ENCODE measurements at places on chromosomes 6 and 20. TPM values are rescaled to one million over a fixed set of nuclear protein-coding genes. Genes with fewer than 3 reads are reported as not detected.
A peak's percentile ranks its signal among the peaks of the same experiment; 100 is the strongest.

Gene BHLHE23
- total RNA-seq: not detected

Gene PTK6
- 0.19 TPM for total RNA-seq

Gene PPP1R14C
- not detected for total RNA-seq

DNA sequence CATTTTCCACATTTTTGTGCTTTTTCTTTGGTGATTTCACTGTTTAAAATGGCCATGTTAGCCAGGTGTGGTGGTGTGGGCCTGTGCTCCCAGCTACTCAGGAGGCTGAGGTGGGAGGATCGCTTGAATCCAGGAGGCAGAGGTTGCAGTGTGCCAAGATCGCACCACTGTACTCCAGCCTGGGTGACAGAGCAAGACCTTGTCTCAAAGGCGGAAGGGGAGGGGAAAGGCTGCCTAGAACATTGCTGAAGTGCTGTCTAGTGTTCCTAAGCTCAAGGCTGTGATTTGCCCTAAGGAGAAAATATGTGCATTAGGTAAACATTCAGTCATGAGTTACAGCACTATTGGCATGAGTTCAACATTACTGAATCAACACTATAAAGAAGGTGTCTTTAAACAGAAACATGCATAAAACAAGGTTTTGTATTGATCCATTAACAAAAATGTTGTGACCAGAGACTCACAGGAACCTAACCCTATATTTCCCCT, 14.0 kb downstream of the ZC2HC1B start:
- no peak for DNase-seq

Gene LY6G6D
- total RNA-seq: not detected

- DNase-seq: no peak
These were observed 40.0 kb upstream of the SCP2D1 start for GRCh38 chr20:18773566-18773965.

DNA sequence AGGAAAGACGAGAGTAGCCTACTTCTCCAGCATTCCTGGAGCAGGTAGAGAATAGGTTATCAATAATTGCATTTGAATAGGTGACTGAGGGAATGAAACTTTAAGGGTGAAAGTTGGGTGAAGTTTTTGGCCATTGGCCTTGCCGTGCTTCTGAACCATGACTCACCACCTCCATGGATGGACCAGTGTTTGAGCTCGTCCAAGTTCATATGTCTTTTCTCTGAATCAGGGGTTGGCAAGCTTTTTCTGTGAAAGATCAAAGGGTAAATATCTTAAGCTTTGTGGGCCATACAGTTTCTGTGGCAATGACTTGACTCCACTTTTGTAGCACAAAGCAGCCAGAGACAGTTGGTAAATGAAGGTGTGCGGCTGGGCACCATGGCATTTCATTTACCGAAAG, 31.8 kb downstream of the SNRNP48 start:
- no peak for DNase-seq

DNA sequence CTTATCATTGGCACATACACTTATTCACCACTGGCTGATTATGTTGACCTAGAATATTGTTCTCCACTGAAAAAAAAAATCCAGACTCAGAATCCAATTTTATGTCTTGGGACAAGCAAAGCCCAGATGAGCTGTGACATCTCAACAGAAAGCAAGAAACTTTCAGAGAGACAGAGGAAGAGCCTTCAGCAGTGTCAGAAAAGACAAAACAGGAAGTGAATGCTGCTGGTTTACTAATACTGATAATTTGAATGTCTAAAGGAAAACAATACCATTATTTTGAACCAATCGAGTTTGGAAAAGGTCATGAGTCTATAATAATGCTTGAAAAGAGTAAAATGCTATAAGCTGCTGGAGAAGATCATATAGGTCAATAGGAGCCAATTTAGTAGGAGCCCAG, 179.8 kb upstream of the RIMS1 start:
- DNase-seq: no peak

GRCh38 chr20:4084721-4085120, 69.4 kb upstream of the RNF24 start:
- no peak for DNase-seq

Gene PKHD1
- total RNA-seq: not detected

DNA sequence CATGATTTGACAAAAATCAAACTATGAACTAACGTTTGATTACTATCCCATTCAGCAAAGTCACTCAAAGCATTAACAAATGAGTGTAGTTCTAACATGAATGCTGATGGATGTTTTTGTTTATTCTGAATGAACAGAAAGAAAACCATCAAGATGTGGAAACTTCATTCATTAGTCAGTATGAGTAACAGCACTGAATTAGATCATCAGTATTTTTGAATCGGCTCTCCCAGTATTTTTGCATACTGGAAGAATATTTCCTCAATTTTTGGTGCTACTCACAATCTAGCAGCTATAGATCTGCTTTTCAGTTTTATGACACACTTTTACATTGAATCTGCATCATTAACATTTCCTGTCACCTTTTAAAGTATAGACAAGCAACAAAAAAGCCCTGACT, 63.8 kb upstream of the CD83 start:
- no peak for DNase-seq

Gene CD24
- not detected for total RNA-seq

Gene PDYN
- total RNA-seq: not detected

Gene STAU1
- 86.4 TPM for total RNA-seq

DNA sequence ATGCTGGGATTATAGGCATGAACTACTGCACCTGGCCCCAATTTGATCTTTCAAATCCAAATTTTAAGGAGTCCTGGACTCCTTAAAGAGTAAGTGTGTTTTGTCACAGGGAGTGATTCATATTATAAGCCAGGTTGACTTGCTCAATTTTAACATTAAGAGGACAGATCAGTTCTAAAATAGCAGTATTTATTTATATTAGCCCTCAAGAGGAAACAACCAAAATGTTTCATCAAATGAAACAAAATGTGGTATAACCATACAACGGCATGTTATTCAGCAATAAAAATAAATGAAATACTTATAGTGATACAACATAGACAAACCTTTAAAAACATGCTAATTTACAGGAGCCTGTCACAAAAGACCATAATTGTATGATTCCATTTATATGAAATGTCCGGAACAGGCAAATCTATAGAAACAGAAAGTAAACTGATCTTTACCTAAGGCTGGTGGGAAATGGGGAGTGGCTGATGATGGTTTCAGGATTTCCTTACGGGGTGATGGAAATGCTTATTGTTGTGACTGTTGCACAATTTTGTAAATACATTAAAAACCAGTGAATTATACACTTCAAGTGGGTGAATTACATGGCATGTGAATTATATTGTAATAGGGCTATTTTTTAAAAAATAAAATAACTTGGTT, 637.4 kb downstream of the MMUT start:
- no peak for DNase-seq

Gene HLA-DRB5
- 15.9 TPM for total RNA-seq

Gene SLC22A7
- not detected for total RNA-seq

GRCh38 chr20:32510601-32511357, 74.4 kb downstream of the NOL4L start:
- peak; percentile 41 for DNase-seq

Gene CCND3
- 382 TPM for total RNA-seq

DNA sequence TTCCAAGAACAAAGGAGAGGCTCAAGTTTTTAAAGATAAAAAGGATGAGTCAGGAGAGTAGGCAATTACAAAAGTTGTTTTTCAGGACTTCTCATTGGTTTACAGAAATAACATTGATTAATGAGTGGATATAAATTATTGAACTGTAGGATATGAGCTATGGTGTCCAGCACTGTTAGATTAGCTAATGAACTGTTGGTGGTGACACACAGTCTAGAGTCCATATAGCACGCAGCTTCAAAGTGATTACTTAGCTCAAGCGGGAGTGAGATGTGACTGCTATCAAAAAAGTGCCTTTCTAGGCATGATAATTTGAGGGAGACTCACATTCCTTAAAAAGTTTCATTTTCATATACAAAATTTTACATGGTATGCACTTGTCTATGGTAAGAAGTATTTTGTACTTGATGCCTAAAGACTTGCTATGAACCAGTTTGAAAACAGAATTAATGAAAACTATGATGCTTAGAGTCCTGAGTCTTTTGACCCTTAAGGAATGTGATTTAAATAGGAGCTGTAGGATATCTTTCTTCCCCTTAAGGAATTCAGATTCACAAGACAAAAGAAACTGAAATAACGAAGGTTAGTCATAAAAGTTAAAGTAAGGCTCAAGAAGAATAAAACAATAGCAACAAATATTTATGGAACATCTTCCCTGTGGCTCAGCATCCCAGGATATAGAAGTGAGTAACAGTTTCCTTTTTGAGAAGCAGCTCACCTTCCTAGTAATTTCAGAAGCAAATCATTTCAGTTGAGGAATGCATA, 22.2 kb upstream of the ADIG start:
- no peak for DNase-seq

DNA sequence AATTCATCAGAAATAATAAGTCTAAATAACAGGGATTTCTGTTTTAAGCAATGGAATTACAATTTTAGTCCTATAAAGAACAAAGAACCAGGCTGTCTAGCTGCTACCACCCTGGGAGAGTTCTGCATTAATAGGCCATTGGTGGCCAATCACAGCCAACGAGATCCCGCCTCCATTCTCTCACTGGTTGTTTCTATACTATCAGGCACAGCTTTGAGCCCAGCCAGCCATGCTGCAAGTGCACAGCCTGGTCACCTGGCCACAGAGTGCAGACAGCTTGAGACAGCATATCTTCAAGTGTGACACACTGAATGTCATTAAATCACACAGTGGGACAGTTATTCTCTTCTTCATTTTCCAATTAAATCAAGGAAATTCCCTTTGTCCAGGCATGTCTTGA, 16.1 kb upstream of the RAB22A start:
- no peak for DNase-seq

DNA sequence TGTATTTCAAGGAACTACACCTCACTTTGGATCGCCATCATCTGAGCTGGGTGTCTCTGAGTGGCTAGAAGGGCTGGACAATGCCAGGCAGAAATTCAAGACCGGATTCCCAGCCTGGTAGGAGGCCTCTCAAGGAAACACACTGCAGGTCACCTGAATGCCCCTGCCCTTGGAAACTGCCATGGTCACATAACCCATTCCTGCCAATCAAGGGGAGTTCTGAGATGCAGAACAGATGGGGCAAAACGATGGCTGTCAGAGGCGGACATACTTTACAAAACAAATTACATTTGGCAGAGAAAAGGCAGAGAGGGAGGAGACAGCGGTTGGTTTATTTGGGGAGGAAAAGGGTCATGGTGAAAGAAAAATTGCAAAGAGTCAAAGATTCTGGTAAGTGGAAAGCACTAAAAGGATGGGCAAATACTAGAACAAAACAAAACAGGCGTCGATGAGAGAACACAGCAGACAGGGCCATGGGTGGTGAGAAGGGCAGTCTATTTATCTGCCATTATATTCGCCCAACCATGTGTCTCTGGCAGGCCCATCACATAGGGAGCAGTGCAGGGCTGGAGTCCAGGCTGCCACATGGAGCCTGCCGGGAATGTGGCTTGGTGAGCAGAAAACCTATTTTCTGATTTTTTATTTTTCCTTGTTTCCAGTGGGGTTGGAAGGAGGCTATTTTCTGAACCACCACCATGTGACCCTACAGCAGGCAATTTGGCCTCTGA, 13.5 kb downstream of the BEND3 start:
- no peak for DNase-seq

DNA sequence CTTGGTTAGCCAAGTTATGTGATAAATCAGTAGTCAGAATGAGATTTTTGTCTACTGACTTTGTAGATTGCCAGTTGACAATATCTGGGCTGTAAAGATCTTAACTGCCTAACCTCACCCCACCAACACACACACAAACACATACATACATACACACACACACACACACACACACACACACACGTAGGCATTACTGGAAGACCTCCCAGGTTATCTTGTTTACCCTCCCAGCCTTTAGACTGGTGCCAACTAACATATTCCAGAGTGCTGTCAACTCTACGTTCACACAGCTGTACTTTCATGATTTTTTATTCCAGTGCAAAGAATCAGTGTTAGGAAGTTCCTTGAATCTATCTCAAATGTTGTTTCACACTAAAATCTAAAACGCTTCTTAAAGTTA, 38.9 kb downstream of the BMP5 start:
- DNase-seq: no peak

Gene PRR18
- not detected for total RNA-seq

DNA sequence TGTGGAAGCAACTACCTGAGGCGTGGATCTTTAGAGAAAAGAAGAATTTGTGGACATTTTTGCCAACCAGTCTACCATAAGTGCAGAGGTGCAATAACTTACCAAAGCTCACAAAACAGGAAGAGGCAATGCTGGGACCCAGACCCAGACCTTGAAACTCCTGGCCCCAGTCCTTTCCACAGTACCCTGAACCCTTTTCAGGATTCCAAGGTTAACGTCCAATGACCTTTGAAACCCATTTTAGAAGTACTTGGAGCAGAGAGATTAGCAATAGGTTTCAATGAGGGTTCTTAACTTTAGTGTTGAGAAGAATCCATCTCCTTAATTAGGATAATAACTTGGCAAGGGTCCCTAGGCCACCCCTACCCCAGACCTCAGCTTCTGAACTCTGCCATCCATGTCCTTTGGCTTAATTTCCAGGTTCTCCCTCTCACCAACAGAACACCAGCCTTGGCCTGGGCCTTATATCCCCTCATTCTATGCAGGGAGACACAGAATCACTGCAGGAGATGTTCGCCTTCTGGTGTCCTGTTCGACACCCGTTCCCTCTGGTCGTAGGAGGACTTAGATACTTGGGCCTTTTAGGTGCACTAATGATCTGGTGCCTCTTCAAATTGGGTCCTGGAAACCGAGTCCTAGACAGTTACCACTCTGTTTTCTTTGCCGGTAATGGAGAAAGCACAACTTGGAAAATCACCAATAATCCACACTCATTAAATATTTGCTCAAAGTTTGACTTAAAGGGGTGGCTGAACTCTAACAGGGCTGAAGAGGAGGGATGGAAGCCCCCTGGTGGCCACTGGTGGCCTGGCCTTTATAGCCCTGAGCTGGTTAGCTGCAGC, 40.6 kb downstream of the ISM1 start:
- no peak for DNase-seq

Gene HSPA12B
- not detected for total RNA-seq

GRCh38 chr20:8144282-8145245, 12.5 kb downstream of the PLCB1 start:
- DNase-seq: peak; percentile 70

DNA sequence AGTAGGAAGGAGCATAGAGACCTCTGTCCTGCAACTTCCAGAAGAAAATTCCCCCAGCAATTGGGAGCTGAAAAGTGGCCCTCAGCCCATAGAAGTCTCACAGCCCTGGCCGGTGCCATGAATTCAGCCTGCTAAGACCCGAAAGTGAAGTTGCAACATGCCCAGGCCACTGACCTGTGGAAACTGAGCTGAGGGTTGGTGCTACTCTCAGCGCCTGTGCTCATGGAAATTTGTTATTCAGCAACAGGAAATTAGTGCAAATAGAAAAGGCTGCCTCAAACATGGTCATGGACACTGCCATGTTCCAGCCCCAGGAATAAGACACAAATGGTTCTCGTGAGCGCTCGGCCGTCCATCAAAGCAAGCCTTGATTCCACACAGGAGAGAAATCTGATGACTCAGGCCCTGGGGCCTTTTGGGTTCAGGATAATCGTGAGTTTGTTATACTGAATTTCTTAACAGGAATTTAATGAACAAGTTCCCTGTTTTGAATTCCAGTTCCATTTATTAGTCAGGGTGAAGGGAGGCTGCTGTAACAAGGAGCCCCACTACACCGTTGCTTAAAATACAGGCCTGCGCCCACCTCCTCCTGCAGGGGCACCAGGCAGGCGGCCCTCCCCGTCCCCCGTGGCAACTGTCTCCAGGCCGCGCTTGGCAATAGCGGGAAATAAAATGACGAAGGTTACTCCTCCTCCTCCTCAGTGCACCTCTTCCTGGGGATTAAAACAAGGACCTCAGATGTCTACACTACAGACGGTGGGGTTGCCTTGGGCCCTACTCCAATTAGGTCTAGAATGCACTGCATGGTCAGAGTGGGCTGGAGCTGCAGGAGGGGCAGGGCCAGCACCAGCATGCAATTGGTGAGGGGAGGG, 152.9 kb downstream of the ERMARD start:
- DNase-seq: no peak

Gene MOG
- total RNA-seq: not detected

Gene SLC35D3
- not detected for total RNA-seq

Measured in natural killer cell treated with Interleukin-12 subunit alpha and Interleukin-12 subunit beta and Interleukin-15 and Interleukin-18, amount 100 ng/mL, for 72 hours (primary cell).